HTR-8/SVneo (cell line): ENCODE measurements at places on chromosomes 13 and 19.

DNA sequence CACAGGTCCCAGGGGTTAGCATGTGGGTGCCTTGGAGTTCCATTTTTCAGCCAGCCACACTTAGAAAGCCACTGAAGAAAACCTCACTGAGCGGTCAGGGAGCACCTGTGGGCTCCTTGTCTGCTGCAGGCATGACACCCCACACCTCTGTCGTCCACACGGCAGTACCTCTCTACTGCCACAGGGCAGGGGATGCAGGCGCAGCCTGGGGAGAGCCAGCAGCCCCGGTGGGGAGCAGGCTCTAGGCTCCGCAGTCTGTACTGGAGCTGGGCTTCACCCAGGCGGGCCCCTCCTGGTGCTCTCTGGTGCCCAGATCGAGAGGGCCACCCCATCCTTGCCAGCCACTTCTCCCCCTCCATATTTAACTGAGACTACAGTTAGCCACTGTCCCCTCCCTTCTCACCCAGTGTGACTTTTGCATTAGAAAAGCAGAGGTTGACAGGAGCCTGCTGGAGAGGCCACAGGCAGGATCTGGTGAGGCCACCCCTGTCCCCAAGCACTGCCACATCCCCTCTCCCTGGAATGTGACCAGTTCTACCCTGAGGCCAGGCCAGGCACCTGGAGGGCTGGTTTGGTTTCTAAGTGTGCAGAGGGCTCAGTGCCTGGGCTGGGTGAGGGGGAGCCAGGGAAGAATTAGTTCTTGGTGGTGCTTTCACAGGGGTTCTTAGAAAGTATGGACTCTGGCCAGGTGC, 104.4 kb downstream of the KDM4B start:
- no peak for DNase-seq

GRCh38 chr13:50030315-50030714, 15.1 kb downstream of the KCNRG start:
- DNase-seq = no peak

DNA sequence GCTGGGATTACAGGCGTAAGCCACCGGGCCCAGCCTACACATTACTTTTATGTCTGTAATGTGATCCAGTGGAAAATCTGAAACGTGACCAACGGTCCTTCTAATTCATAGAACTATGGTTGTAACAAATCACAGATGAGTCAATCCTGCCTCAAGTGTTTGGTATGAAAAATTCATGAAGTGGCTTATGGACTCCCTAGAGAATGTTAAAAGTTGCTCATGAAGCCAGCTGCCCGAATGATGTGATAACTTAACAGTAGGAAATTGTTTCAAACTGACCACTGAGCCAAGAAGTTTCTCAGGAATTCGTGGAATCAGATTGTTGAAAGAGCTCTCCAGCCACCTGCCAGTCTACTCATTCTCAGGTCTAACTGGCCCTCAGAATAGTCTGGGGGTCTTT, 59.4 kb upstream of the FARP1 start:
- peak; percentile 38 for DNase-seq

DNA sequence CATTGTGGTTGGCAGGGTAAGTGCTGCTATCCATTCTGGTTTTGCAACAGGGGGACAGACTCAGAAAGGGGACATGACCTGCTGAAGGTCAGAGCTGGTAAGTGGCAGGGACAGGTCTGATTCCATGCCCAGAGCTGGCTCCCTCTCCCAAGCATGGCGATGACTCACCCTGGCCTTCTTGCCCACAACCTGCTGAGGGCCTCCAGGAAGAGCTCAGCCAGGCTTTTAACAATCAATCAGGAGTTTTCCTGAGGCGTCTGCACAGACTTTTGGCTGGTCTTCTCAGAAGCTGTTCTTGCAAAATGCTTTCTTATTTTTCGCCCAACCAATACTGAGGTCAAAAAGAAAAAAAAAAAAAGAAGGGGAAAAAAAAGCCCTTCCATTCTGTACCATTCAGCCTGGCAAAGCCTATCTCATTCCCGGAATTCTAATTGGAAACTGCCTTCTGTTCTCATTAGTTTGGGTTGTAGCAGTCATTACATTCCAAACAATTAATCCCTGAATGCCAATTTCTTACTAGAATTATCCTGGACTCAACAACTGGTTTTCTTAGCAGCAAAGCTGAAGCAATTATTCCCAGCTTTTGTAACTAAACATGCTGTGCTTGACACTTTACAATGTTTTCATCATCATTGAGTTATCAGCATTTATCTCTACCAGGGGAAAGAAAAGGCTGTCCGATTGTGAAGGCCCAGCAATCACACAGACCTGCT, 17.7 kb downstream of the SIAH3 start:
- peak; percentile 41 for DNase-seq

DNA sequence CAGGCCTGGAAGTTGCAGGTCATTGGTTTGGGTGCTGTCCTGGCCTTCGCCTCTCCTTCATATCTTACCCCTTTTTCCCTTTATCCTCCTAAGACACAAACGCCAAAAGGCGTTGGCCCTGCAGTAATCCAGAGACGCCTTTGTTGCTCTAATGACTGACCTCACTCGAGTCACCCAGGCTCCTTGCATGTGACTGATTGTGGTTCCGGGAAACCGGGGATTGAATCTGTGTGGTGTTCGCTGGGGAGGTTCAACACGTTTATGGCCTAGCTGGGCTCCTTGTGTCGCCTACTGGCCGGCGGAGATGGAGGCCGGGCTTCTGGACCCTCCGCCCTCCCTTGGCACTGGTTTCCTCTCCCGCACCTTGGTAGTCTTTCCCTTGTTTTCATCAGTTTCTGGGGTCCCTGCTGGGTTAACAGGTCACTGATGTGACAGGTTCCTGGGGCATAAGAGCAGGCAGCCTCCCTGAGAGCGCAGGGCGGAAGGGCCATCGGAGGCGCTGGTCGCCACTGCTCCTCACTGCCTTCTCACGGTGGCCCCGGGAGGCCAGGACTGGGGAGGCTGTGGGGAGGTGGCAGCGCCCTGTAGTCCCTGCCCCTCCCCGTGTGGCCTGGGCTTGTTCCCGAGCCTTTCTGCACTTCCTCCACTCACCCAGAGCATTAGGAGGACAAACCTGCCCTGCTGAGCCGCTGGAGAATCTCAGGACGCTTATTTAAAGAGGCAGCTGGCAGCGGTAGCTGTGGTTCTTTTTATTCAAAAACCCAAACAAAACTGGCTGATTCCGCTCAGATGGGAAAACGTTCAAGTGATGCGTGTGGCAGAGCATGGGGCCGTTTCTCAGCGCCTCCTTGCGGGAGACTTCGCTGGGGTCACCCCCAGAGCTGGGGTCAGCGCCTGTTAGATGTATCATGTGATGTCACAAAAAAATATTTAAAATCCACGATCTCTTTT, 18.1 kb upstream of the NDUFS7 start:
- no peak for DNase-seq
